ENCODE measurements at places on chromosomes 2 and 18.

GRCh38 chr2:47777277-47777937 lies 5.5 kb upstream of the MSH6 start:
- DNase-seq, result no peak

DNA sequence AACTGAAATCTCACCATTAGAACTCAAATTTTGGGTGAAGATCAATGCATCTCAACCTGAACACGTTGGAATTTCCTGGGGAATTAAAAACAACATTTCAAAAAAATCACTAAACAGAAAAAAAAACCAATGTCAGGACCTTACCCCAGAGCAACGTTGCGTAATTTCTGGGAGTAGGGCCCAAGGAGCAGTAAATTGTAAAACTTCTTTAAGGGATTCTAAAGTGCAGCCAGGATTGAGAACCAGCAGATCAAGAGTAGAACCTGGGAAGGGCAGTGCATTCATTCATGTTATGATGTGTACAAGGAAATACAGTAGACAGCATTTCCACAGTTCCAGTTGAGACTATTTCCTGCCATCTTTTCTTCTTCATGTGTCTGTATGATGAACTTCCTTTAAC lies 56.9 kb downstream of the RHBDD1 start:
- DNase-seq, result no peak

DNA sequence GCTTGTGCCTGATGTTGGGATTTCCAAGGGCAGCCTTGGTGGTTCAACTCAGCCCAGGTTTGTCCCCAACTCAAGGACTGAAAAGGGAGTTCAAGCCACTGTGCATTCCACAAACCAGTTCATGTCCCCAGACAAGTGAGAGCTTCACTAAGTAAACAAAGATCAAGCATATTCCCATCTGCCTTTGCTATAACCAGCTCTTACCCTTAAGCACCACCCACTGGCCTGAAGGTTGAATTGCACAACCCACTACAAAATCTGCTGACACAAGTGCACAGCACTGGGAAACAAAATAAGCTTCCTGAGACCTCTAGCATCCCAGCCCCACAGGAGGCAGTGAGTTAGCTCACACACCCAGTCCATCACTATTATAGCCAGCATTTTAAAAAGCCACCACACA lies 516.7 kb downstream of the NR4A2 start:
- DNase-seq, result no peak

- DNase-seq, result no peak
Measured at GRCh38 chr2:231575612-231576256, 16.9 kb upstream of the TEX44 start.

DNA sequence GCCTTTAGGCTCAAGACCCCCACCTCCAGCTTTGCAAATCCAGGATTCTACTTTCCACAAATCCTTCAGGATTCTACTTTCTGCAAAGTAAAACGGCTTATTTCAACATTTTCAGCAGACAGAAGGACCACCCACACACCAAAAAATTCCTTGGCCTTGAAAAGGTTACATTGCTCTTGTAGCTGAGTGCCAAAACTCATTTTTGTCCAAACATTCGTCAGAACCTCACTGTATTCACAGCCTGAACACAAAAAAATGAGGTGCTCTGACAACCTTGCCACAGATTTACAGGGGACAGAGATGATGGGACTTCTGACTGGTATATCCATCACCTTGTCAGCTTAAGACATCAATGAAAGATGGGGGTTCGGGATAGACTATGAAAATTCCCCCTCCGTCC lies 63.0 kb upstream of the COX7A2L start:
- DNase-seq, result no peak

DNA sequence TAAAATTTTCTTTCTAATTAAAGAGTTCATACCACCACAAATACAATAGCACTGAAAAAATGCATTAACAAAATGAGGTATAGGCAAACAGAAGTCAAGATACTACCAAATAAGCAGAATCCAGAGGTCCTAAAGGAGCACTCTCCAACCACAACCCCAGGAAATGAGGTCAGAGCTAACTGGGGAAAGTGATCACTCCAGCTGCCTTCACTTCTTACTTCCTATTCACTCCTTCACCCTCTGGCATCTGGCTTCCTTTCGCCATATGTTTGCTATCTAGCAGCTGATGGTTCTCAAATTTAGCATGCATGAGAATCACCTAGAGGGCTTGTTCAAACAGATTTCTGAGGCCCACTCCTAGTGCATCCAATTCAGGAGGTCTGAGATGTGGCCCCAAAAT lies 212.6 kb upstream of the ACVR2A start:
- no peak for DNase-seq

- no peak for DNase-seq
Measured at GRCh38 chr2:101960819-101961337, 30.9 kb upstream of the IL1R2 start.

DNA sequence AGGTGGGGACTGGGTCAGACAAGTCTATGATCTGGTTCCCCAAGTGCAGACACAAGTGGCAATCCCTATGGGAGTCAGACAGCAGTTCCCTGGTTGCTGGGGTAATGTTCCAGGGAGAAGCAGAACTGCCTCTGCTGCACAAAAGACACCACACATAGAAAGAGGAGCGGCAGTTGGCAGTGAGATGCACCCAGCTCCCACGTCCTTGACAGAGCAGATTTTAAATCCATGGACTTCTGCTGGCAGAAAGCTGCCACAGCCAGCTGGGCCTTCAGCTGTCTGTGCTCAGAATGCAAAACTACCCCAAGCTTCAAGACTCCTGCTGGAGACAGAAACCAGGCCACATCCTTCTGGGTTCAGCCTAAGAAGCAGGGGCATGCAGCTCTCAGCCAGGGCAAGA lies 147.2 kb downstream of the ETAA1 start:
- DNase-seq, result no peak

DNA sequence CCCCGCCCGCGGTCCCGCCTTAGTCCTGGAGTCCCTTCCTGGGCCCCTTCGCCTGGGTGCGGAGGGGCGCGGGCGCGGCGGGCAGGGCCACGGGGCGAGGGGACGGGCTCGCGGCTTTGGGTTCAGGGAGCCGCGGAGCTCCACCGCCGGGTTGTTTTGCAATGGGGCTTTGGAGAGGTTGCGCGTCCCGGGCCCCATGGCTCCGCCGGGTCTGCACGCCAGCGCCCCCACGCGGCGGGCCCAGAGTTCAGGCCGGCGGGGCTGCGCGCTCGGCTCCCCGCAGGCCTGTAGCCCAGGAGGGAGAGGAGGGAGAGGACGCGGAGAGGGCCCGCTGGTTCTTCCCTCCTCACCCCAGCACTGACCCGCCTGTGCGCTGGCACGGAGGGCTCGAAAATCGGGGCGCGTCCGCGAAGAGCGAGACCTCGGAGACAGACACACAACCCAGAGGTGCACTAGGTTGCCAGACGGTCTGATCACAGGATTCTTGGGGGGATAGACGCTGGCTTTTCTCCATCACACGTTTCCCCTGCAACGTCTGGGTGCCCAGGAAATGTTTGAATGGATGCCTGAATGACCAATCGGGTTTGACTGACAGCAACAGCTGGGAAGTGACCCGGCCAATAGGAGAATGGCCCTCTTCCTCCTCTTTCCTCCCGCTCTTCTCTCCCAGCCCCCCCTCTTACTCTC lies 4.9 kb upstream of the SIX2 start:
- DNase-seq, result no peak

GRCh38 chr2:206859330-206859739 lies 80.0 kb upstream of the CPO start:
- no peak for DNase-seq

- no peak for DNase-seq
Measured at GRCh38 chr2:126949775-126950174, 51.1 kb downstream of the TEX51 start.

- no peak for DNase-seq
Measured at GRCh38 chr2:200168641-200169555, 137.6 kb upstream of the SPATS2L start.

DNA sequence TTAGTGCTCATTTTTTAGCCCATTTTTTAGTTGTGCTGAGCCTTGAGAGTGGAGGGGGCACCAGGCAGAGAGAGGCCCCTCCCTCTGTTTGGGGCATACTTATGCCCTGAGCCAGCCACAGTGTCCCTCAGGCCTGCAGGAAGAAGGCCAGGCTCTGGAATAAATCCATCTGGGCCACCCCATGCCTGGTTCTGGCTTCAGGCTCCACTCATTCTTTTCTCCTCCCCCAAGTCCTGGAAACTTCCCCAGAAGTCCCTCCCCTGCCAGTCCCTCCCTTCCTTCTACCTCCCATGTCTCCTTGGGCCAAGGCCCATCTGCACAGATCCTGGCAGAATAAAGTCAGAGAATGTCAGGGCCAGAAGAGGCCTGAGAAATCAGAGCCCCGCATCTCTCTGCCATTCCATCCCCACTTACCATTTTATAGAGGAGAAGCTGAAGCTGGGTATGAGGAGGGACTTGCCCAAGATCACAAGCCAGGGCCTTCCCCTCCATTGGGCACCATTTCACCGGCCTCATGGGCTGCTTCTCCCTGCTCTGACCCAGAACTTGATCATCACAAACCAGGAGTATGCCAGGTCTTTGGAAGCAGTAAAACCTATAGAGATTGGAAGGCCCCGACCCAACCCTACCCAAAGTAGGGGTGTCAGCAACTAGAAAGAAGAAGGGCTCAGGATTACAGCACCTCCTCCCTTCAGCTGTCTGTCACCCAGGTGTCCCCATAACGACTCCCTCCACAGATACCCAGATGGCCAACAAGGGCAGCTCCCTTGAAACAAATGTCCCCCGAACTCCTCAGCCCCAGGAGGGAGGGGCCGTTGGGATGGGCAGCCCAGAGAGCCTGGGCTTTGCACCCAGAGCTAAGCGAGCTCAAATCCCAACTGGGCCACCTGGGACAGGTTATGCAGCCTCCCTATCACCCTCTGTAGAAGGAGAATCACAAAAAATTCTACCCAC lies 108.4 kb downstream of the POLR1A start:
- DNase-seq, result no peak

DNA sequence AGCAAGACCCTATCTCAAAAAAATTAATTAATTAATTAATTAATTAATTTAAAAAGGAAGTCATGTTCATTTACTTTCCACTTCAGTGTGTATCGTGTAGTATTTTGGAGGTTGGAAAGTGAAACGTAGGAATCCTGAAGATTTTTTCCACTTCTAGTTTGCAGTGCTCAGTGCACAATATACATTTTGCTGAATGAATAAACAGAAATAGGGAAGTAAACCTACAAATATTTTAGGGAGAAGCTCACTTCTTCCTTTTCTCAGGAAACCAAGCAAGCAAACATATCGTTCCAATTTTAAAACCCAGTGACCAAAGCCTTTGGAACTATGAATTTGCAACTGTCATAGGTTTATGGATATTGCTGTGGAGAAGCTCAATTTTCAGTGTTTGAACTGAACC lies 27.8 kb downstream of the SLC14A1 start:
- DNase-seq, result no peak

DNA sequence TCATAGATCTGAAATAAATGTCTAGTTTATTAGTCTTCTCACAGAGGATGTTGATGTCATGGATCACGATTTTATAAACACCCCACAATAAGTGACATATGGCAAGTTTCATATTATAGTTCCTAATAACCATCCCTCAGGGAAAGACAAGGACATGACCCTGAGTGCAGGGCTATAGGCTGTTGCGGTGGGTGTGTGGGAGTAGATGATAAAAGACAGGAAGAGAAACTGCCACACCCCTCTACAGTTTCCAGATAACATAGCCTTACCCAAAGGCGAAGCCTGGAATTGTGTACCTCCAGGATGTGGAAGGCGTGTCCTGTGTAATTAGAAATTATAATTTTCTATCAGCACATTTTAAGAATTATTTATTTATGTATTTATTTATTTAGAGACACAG lies 2.4 kb upstream of the NEDD4L start:
- no peak for DNase-seq

DNA sequence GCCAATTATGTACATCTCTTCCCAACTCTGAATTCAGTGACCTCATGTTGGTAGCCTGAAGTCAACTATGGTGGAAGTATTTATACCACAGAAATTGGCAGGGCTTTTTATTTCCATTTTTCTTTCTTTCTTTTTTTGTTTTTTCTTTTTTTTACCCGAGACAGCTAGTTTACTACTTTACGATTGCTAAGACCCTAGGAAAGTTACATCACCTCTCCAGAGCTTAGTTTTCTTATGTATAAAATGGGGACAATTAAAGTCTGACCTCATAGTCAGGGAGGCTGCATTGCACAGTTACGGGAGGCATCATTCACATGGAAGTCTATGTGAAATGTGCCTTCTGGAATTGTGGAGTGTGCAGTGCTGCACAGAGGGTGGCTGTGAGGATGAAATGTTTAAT lies 194.3 kb downstream of the MTX2 start:
- no peak for DNase-seq

- DNase-seq, result no peak
Measured at GRCh38 chr2:129069875-129070594, 751.4 kb upstream of the HS6ST1 start.

DNA sequence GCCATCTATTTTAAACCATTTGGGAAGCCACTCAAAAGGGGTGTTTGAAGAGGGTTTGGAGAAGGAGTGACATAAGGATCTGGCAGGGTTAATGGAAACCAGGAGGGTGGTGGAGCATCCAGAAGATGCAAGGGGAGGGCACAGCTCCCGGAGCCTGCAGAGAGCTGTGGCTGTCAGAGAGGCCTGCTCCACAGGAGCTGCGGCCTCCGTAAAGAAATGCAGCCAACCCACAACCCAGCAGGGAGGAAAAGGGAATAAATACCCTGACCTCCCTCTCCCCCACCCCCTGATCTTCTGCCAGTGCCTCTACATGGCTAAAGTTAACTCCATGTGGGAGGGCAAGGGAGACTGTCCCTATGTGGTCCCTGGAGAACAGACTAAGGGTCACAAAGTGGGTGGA lies 567.1 kb upstream of the POU3F3 start:
- DNase-seq, result no peak

GRCh38 chr2:58156780-58157179 lies 84.3 kb downstream of the FANCL start:
- DNase-seq, result no peak

DNA sequence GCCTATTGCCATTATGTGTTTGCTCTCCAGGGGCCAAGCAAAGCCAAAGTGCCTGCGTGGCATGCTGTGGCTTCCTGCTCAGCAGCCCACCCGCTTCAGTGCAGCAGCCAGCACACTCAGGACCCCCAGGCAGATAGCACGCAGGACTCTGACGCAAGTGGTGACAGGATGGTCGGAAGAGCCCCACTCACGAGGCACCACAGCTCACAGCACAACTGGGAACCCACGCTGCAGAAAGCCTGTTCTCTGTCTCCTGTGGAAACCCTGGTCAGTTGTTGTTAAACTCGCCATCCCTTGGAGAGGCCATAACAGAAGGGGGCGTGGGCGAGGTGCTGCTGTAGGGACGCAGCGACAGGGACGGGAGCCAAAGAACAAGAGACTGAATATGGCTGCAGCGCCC lies 76.4 kb downstream of the HDAC4 start:
- no peak for DNase-seq

Data from stimulated activated CD4-positive, alpha-beta T cell treated with anti-CD3 and anti-CD28 coated beads, Interleukin-15, amount 100 ng/mL, for 48 hours (primary cell).